Fibroblast of skin of scalp (primary cell): ENCODE measurements at places on chromosomes 12 and 14.

GRCh38 chr12:42695490-42695995 is 106.0 kb upstream of the PRICKLE1 start:
- DNase-seq: no peak

- no peak for DNase-seq
Observed at GRCh38 chr12:131028587-131029338, 75.1 kb downstream of the ADGRD1 start.

GRCh38 chr12:98229540-98229924 is 285.9 kb upstream of the TMPO start:
- DNase-seq: no peak

GRCh38 chr12:116236148-116236731 is 41.3 kb downstream of the MED13L start:
- DNase-seq: peak; percentile 50
